ENCODE measurements at places on chromosomes 6 and 20. TPM values are rescaled to one million over a fixed set of nuclear protein-coding genes. Genes with fewer than 3 reads are reported as not detected.

The LRFN2 gene
- total RNA-seq: not detected

The KIF3B gene
- total RNA-seq: 42.2 TPM

The DLL1 gene
- total RNA-seq: not detected

The FHL5 gene
- not detected for total RNA-seq

The ARMH2 gene
- not detected for total RNA-seq

The MATN4 gene
- total RNA-seq: 0.64 TPM

The HRH3 gene
- total RNA-seq: not detected

The C20orf202 gene
- not detected for total RNA-seq
